Fibroblast of mammary gland (primary cell): ENCODE measurements at places on chromosomes 11 and 22.
A peak's percentile ranks its signal among the peaks of the same experiment; 100 is the strongest.

GRCh38 chr11:131430473-131431208, 60.2 kb downstream of the NTM start:
- peak; percentile 1 for DNase-seq

- peak; percentile 62 for DNase-seq
These were observed 51.5 kb downstream of the LHFPL7 start for GRCh38 chr22:24894998-24895397.

DNA sequence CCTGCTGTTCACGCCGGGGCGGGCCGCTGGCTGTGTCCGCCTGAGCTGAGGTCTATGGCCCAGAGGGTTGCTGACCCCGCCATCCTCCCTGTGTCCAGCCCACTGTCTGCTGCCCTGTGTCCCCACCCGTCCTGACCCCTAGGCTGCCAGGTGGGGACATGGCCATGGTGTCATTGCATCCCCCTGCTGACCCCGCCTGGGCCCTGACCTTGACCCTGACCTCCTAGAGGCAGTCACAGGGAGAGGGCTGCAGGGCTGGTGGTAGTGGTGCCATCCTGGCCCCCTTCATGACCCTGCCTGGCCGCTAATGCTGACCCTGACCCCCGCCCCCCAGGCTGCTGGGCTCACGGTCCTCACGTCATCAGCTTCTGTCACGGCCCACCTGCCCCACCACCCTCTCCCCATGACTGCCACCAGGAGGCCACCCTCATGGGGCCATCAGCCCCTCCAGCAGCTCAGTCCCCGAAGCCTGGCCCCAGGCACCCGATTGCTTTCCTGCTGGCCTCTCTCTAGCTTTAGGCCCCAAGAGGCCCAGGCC, 285.9 kb downstream of the BRD1 start:
- no peak for DNase-seq

DNA sequence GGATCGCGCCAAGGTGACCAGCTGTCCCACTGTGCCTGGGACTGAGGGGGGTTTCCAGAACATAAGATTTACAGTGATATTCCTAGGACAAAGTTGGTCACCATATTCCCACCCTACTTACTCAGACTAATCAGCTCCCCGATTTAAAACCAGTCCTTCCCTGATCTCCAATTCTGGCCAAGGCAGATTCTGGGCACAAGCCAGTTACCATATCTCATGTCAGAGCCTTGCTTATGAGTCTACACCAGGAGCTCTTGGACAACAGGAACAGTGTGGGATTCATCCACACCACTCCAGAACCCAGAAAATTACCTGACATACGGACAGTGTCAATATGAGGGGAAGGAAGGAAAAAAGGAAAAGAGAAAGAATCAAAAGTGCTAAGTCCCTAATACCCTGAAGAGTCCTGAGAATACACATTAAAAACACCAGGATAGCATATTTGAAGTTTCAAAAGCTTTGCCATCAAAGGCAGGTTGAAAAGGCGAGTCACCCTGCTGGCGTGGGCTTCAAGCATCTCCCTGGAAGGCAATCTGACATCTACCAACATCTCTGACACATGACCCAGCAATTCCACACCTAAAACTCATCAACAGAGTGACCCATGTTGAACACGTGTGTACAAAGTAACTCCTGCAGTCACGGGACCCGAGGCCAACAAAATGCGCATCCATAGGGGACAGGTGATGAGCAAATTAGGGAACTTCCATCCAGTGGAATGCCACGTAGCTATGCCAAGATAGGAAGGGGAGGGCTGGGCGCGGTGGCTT, 8.0 kb upstream of the IL2RB start:
- peak; percentile 61 for DNase-seq

DNA sequence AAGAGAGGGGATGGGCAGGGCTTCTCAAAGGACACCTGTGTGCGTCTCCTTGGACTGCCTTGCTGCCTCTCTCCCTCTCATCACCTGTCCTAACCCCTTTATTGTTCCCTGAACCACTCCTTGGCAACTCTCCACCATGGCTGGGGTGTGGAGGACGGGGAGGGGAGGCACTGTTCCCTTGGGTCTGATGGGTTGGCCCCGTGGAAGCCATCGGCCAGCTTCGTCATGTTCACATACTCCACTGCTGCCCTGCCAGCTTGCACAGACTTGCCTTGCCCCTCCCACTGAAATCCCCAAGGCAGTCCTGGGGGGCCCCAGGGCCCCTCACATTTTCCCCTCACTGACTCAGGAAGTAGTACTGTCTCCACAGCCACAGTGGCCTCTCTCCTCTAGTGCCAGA, 36.1 kb upstream of the LRRC32 start:
- DNase-seq: no peak

DNA sequence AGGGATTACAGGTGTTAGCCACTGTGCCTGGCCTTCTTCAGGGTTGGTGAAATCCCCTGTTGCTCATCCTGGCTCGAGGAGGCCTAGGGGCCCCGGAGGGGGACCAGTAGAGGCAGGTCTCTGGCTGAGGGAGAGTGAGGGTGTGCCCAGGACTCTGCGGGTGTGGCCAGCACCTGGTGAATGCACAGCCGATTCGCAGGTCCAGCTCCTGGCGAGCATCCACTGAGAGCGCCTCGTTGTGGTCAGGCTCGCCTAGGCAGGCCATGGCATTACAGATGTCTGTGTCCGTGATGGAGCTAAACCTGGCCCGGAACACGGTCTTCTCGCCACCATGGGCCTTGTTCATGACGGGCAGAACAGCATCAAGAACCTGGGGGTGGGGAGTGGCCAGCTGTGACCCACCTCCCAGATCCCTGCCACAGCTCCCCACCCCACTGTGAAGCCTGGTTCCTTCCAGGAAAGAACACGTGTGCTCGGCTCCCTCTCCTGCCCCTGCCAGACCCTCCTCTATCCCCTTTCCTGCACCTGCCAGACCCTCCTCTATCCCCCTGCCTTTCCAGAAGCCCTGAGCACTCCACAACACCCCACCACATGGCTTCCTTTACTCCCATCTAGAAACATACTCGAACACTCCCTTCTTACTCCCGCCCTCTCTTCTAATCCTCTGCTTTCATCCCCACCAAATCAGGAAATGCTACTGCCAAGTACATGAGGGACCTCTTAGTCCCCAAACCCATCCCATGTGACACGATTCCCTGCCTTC, 12.4 kb downstream of the TOP3B start:
- DNase-seq: no peak

GRCh38 chr22:35359380-35360065, 21.4 kb upstream of the HMOX1 start:
- no peak for DNase-seq

GRCh38 chr11:59573216-59573615, 42.4 kb downstream of the OSBP start:
- DNase-seq: peak; percentile 90

DNA sequence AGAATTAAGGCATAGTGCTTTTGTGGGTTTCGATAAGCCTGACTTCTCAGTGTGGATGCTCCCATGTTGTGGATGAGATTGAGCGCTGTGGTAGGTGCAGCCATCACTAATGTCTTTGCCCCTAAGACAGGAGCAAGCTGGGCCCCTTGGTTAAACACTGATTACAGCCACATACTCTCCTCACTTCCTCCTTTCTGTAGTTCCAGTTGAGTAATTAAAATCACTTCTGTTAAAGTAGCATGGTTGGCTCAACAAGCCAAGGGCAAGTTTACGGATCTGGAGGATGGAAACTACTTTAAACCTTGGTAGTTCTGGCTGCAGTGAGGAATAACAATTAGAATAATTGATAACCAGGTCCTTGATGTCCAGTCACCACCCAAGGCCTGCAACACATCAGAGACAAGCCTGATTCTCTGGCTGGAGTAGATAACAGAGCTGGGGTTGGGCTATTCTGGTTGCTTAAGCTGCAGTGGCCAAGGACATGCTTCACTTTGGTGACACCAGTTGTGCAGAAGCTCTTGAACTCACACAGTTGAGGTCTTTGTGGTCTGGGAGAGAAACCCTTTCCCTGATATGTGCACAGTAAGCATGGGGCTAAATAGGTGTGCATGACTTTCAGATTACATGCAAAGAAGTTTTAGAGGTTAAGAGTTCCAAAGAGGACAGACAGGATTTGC, 81.3 kb downstream of the KIRREL3 start:
- DNase-seq: no peak

- DNase-seq: peak; percentile 76
These were observed 16.5 kb downstream of the NCAM1 start for GRCh38 chr11:112977755-112978154.

- DNase-seq: no peak
These were observed 82.0 kb downstream of the KIRREL3 start for GRCh38 chr11:126918556-126918955.

DNA sequence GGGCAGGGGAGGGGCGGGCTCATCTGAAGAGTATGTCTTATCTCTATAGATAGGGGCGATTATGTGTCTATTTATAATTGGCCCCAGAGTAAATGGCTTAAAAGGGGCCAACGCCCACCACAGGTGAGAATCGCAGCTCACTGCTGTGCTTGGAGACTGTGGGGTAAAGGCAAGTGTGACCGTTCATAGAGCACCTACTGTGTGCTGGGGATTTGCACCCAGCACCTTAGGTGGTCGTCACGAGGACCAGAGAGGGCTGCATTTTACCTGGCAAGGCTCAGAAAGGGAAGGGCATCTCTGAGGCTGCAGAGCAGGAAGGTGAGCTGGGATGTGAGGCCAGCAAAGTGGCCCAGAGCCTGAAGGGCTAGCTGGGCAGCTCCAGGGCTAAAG, 13.7 kb upstream of the TCF20 start:
- DNase-seq: no peak

- peak; percentile 25 for DNase-seq
These were observed 8.5 kb downstream of the ACAD8 start for GRCh38 chr11:134261626-134262488.

DNA sequence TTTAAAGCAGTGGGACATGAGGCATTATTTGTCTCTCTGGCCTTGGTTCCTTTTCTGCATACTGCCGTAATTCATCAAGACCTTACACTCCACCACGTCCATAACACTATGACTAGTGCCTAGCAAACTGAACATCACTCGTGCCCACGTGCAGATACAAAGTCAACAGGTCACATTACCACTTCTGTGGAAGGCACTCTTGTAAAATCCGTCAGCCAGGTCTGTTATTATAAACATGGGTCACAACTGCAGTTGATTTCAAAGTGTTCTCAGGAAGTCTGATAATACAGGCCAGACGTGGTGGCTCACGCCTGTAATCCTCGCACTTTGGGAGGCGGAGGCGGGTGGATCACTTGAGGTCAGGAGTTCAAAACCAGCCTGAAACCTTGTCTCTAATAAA, 14.1 kb downstream of the VSIG10L2 start:
- DNase-seq: no peak

DNA sequence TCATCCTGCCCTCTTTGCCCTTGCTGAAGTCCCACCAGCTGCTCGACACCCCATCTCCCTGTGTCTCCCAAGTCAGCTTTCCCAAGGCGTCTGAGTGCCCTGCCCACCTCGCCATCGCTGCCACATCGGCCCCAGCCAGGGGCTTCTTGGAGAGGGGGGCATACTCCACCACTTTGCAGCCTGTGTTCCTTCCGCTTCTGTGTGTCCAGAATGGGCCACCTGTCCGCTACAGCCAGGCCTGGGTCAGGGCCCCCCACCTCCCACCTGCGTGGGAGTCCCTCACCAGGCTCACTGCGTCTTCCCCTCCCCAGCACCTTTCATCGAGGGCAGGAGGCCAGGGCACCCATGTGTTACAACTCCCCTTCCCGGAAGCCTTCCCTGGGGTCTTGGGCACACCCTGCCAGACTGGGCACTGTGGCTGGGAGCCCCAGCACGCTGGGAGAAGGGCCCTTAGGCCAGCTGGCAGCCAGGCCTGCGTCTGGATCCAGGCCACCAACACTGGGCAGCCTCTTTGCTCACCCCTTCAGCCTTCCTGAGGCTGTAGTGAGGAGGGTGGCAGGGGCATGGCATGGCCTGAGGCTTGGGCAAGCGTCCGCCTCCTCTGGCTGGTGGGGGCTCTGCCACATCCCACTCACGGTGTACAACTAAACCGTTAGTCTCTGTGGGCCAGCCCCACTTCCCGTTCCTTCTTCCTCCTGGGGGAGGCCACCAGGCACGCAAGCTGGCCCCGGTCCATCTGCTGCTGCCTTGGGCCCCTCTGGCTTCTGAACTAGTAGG, 13.4 kb downstream of the CPT1A start:
- DNase-seq: no peak
